ENCODE measurements at places on chromosomes 11 and 22.

- DNase-seq, result no peak
Measured at GRCh38 chr11:66190786-66191185, 77.7 kb upstream of the RAB1B start.

- DNase-seq, result no peak
Measured at GRCh38 chr11:130729678-130730300, 186.5 kb downstream of the SNX19 start.

GRCh38 chr22:42699281-42699975, 21.2 kb downstream of the A4GALT start:
- no peak for DNase-seq

DNA sequence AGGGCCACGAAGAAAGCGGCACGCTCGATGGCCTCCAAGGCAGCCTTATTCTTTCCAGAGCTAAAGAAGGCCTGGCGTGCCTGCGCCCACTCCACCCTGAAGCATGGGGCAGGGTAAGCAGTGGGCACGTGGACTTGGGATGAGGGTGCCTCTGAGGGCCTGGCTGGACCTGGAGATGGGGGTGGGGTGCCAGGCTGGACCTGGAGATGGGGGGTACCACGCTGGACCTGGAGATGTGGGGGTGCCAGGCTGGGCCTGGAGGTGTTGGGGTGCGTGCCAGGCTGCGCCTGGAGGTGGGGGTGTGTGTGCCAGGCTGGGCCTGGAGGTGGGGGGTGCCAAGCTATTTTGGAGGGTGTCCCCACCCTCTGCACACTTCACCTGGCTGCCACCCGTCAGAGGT, 5.3 kb downstream of the CPT1B start:
- no peak for DNase-seq

DNA sequence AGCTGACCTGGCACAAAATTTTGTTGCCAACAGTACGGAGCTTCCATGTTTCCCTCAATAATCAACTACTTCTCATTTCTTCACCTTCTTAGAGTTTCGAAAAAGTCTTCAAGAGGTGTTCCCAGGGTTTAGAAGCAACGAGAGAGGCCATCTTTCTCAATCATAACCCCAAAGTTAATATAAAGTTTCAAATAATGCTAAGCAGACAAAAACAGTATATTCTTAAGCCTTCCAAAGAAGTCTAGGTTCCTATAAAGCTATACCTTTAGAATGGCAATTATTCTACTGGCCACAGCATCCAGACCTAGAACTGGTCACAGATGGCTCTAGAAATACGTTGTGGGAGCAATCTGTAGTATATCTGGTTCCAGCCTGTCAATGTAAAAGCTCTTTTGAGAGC, 16.9 kb downstream of the DDX6 start:
- DNase-seq, result no peak

- no peak for DNase-seq
Measured at GRCh38 chr11:61855939-61856680, 28.0 kb downstream of the FADS2 start.

GRCh38 chr11:45530111-45530510, 135.3 kb downstream of the CHST1 start:
- DNase-seq, result no peak

DNA sequence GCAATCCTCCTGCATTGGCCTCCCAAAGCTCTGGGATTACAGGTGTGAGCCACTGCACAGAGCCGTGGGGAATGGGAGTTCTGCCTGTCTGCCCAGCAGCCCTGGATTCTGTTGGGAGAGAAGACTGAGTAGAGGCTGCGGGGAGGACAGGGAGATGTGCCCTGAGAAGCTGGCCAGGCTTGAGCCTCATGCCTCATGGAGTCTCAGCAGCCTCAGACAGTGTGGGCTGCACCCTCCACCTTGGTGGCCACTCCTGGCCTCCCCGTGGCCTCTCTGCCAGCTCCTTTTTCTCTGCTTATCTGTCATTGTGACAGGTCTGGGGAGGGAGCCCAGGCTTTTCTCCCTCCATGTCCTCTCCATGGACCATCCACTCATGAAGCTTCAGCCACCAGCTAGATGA, 43.2 kb downstream of the DKK3 start:
- no peak for DNase-seq

- DNase-seq, result no peak
Measured at GRCh38 chr11:8261291-8261690, 2.4 kb downstream of the LMO1 start.

DNA sequence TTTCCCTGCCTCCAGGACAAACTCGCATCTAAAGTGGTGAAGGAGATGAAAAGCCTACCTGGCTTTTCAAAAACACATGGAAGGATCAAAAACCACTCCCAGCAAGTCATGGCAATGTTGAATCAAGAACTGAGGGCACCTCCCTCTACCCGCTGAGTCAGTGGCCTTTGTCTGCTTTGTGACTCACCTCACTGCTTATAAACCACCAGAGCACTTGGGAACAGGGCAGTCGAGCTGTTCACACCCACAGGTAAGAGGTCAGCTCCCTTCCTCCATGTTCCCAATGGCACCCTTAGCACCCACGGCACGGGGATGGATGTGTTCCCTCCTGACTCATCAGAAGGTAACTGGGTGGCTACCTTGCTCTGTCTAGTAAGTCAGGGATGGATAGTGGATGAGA, 21.7 kb downstream of the TENM4 start:
- no peak for DNase-seq

- no peak for DNase-seq
Measured at GRCh38 chr22:32758866-32759385, 42.6 kb upstream of the TIMP3 start.
